MG63 (cell line): ENCODE measurements at places on chromosomes 5 and 9. TPM values are rescaled to one million over a fixed set of nuclear protein-coding genes. Genes with fewer than 3 reads are reported as not detected.
A peak's percentile ranks its signal among the peaks of the same experiment; 100 is the strongest.

DNA sequence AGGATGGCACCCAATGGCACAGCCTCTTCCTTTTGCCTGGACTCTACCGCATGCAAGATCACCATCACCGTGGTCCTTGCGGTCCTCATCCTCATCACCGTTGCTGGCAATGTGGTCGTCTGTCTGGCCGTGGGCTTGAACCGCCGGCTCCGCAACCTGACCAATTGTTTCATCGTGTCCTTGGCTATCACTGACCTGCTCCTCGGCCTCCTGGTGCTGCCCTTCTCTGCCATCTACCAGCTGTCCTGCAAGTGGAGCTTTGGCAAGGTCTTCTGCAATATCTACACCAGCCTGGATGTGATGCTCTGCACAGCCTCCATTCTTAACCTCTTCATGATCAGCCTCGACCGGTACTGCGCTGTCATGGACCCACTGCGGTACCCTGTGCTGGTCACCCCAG lies 25.4 kb downstream of the HRH2 start:
- DNase-seq, result no peak

DNA sequence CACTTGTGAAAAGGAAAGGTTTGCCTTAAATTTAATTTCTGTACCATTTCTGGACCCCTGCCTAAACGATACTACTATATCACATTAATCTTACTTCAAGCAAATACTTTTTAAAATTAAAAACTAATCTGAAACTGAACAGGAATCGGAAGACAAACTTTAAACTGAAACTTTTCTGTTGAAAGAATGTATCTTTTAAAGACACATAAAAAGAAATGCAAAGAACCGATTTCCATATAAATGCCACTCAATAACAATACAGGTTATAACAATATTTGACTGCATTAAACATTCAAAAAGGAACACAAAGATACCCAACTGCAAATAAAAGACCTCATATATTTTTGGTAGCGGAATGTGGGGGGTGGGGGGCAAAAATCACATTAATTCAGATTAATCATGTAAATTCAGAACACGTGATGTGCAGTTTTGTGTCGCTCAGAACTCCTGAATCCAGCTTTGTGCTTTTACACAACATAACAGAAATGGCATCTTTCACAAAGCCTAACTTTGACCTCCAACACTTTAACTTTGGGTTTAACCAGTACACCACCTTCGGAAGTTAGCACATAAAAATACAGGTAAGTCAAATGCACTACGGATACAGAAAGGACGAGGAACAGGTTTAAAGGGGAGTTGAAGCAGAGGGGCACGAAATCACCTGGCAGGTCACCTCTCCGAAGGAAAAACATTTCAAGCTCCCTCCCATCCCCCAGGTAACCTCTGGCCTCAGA lies 925 bp downstream of the LIFR start:
- no peak for DNase-seq

GRCh38 chr5:17665836-17666235 lies 31.6 kb downstream of the TAF11L14 start:
- no peak for DNase-seq

DNA sequence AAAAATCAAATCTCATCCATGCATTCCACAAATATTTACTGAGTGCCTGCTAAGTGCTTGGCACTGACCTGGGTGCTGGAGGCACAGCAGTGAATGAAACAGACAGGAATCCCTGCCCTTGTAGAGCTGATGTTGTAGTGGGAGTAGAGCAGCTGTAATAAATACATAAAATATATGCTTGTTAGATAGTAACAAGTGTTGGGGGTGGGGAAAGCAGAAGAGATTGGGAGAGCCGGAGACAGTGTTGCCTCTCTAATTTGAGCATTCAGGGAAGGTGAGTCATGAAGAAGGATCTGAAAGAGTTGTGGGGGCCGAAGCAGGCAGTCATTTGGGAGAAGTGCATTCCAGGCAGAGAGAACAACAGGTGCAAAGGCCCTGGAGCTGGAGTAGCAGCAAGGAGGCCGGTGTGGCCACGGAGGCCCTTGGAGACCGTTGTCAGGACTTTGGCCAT lies 97.9 kb downstream of the ZNF618 start:
- DNase-seq, result no peak

GRCh38 chr9:72856972-72857623 lies 95.8 kb downstream of the ALDH1A1 start:
- no peak for DNase-seq

DNA sequence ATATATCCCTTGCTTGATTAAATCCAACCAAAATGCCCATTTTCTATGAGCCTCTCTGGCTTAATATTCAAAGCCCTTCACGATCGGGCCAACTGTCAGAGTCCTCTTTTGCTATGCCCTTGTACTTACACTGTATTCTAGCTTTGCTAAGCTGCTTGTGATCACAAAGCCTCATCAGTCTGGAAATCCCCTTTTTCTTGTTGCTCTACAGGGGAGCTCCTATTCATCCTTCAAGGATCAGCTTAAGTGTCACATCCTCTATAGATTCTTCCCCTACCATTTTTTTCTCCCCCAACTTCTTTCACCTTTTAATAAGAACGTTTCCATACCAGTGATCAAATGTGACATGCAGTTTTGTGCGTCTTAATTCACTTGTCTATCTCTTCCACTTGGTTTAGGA lies 450.4 kb upstream of the CHD1 start:
- DNase-seq, result no peak

- DNase-seq, result peak; percentile 53
Observed at GRCh38 chr5:176675676-176676360, 28.5 kb downstream of the TSPAN17 start.

DNA sequence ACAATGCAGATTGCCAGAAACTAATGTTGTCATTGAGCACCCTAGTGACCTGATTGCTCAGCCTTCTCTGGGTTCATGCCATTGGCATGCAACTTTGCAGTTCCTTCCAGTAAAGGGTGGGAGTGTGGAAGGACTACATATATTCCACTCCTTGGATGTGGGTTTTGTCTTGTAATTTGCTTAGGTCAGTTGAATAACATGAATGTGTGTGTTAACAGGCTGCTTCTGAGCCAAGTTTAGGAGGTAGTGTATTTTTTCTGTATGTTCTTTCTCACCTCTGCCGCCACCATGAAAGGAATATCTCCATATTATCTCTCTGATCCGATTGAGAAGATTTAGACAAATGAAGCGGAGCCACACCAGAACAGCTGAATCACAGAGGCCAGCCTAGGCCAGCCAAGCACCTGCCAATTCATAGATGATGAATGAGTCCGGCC lies 1929.6 kb upstream of the CDH6 start:
- peak; percentile 5 for DNase-seq

- DNase-seq, result peak; percentile 14
Observed at GRCh38 chr5:97078958-97079743, 63.3 kb downstream of the LIX1 start.

- no peak for DNase-seq
Observed at GRCh38 chr5:157113002-157113401, 4.2 kb upstream of the HAVCR2 start.

DNA sequence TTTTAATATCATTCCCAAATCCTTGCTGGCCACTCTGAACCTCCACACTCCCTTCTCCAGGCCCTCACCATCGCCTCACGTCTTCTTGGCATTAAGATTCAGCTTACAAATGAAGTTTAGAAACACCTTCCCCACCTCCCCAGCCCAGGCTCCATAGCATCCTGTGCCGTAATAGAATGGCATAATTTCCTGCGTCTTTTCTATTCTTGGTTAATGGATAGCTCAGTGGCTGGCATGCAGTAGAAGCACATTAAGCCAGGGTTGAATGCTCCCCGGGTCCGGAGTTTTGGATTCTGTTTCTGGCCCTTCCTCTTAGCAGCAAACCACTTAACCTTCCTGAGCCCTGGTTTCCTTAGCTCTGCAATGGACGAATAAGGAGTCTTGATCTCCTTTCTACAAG lies 13.8 kb downstream of the WWC1 start:
- DNase-seq, result no peak

SLC6A19 gene
- not detected in 2 replicates for total RNA-seq

TSSK1B gene
- not detected in 2 replicates for total RNA-seq

NUTM2F gene
- not detected in 2 replicates for total RNA-seq
